Activated T-helper 1 cell treated with anti-CD3 and anti-CD28 coated beads, Interleukin-12 subunit alpha, Interleukin-12 subunit beta, Interleukin-2, Interleukin-4 antibody, amounts not matched to agents 30 ng/mL and 10 ng/mL and 1 ng/mL, durations not matched to agents 14 hours and 24 hours and 36 hours (primary cell): ENCODE measurements at places on chromosomes 5 and 9. TPM values are rescaled to one million over a fixed set of nuclear protein-coding genes. Genes with fewer than 3 reads are reported as not detected.

DNA sequence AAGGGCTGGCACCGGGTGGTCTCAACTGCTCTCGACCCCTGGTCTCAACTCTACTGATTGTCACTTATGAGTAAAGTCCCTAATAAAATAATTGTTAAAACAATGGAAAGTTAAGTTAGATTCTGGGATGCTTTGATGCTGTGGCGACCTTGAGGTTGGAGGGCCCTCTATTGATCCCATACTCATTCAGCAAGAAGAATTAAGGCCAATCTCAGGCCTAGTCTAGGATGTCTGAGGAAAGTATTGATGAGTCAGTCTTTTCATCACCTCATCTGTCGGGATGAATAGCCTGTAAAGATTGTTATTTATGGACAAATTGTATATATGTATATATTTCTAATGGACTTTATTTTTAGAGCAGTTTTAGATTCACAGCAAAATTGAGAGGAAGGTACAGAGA lies 50.8 kb downstream of the WDR36 start:
- DNase-seq: no peak

DNA sequence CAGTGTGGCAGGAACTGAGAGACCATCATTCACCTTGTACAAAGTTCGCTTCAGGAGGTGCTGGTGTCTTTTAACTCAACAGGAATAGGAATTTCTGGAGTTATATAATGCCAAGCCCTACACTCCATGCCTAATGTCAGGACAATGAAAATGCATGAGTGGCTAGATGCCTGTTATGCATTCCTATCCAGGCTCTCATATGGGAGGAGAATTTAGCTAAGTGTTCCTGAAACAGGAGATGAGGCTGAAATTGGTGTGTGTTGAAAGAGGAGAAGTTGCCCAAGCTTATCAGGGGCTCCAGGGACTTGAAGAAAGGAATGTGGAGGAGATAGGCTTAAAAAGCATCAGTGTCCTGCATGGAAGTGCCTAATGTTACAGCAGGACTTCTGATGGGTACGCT lies 26.8 kb upstream of the PRUNE2 start:
- DNase-seq: no peak

FAM13B gene
- 17.2 and 22.3 TPM in 2 replicates for total RNA-seq

POLR3G gene
- total RNA-seq: 18.4 and 22.1 TPM in 2 replicates

DNA sequence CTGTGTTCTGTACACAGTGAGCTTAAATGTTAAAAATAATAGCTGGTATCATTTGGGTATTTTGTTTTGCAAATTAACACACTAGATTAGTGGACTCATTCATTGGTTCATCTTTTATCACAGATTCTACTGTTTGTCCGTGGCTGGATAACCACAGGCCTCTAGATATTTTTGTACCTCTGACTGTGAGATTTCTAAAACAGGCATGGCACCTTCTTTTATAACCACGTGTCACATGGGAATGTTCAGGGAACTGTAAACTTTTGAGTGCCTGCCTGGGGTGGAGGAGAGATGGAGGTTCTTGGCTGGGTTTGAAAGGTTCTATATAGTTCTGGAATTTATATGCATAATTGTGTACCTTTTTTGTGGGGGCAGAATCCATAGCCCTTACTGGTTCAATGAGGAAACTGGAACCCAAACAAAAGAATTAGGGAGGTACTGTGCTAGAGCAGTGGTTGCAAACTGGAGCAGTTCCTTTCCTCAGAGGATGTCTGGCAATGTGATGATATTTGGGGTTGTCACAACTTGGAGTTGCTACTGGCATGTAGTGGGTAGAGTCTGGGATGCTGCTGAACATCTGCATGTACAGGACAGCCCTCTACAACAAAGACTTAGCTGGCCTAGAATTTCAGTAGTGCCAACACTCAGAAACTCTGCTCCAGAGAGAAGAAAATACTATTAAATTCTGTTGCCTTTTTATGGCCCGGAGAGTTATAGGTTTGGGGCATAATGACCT lies 16.9 kb downstream of the TLE4 start:
- DNase-seq: no peak
